Fibroblast of the aortic adventitia (primary cell): ENCODE measurements at places on chromosomes 1 and 21.

DNA sequence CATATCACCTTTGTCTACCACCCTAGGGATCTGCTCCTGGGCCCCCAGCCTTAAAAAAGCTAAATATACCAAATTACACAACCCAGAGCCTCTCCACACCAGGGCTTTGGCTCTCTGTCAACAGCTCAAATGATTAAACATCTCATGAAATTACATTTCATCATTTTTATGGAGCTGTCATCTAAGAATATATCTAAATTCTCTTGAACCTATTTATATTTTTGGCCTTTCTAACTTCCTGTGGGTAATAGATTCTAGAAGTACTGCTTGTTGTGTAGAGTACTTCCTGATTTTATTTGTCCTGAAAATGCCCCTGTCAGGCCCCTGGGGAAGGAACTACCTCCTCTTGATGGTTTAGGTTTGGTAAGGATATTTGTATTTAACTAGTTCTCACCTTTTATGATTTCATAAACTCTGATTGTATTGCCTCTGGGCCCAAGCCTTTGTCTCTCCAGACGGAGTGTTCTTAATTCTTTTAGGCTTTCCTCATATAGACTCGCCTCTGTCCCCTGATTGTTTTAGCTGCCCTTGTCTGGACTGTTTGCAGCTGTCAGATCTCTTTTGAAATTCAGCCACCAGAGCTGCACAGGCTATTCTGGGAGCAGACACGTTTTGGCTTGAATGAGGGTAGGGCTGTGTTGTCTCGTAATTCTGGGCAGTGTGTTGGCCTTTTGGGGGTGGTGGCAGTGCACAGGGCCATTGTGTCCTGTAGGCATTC is 16.6 kb downstream of the MYOG start:
- peak; percentile 28 for DNase-seq

DNA sequence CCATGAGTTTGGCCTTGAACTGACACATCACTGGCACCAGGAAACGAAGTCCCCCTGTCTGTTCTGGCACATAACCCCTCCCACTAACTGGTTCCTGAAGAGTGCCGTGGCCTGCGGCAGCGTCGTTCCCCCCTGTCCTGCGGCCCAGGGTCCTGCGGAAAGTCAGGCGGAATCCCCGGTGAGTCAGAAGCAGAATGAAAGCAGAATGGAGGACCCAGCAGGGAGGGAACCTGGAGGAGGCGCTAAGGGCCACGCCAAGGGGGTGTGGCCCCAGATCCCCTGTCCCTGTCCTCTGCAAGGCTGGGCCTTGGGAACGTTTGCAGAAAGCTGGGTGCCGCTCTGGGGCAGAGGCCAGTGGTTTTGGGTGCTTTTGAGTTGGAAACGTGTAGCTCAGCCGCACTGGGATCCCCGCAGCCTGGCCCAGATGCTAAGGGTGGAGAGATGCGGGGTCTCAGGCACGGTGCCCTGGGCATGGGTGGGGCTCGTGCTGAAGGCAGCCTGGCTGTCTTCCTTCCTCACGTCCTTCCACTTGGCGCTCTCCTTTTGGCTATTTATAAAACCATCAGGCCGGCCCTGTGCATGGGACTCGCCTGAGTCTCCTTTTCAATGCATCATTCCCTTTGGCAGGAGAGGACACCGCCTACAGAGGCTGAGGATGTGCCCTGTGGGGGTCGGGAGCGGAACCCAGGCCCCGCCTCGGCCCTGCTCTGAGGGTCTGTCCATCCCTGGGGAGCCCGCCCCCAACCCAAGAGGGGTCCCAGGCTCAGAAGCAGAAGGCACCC is 36.2 kb downstream of the TP73 start:
- peak; percentile 35 for DNase-seq

- DNase-seq, result no peak
These were observed 29.8 kb upstream of the BMP8B start for GRCh38 chr1:39818482-39818881.

DNA sequence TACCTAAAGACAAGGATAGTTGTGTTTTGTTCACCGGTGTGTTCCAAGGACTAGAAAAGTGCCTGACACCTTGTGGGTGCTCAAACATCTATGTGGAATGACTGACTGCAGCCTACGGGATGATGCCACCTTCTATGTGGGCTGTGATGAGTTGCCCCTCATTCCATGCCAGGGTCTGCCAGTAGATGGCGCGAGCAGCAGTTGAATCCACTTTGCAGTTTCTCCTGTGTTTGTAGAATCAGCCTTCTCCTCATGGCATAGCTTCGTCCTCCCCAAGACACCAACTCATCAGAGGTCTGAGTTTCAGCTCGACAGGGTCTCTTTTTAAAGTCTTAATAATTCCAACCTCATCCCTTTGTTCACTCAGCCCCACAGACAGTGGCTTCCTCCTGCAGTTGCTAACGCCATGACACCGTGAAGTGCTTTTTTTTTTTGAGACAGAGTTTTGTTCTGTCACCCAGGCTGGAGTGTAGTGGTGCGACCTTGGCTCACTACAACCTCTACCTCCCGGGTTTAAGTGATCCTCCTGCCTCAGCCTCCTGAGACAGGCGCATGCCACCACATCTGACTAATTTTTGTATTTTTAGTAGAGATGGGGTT is 133.7 kb downstream of the CAPN8 start:
- DNase-seq, result peak; percentile 35

GRCh38 chr1:70675737-70676156 is 264.7 kb downstream of the CTH start:
- DNase-seq, result no peak

DNA sequence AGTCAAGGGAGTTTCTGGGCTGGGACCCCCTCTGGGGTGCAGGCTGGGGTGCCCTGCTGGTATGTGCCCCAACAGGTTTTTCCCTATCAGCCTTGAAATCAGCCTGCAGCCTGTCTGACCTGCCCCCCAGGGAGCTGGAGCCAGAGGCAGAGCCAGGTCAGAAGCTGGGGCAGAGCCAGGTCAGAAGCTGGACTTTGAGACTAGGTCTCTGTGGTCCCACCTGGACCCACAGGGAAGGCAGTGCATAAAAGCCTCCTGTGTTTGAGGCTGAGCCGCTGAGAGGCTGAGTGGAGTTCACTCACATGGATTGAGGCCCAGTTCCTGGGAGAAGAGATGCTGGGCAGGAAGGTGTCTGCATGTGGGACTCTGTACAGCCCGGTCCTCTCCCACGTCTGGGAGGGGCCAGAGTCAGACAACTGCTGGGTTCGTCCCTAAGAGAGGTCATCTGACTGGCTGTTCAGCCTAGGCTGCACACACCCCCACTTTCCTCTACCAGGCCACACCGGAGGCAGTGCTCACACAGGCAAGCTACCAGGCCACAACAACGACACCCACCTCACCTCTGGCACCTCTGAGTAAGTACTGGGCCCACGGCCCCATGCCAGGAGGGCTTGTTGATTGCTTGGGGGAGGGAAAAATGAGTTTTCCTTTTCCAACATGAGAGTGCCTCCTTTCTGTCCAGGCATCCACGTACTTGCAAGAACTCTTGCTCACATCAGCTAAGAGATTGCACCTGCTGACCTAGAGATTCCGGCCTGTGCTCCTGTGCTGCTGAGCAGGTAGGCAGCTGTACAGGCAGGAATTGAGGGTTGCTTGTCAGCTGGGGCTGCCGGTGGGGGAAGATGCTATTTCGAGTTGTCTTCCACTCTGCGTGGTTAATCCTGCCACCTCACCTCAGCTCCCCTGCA is at the start of gene ANXA9:
Gene ANXA9 (plus strand): TSS at position 488 of the 908 bp plus-strand sequence. CDS start 814 bp downstream, outside the sequence.
- DNase-seq, result no peak

GRCh38 chr1:222918801-222919477 is 104.1 kb downstream of the DISP1 start:
- DNase-seq, result no peak

- DNase-seq, result no peak
These were observed 22.5 kb upstream of the GBP5 start for GRCh38 chr1:89295187-89295586.

DNA sequence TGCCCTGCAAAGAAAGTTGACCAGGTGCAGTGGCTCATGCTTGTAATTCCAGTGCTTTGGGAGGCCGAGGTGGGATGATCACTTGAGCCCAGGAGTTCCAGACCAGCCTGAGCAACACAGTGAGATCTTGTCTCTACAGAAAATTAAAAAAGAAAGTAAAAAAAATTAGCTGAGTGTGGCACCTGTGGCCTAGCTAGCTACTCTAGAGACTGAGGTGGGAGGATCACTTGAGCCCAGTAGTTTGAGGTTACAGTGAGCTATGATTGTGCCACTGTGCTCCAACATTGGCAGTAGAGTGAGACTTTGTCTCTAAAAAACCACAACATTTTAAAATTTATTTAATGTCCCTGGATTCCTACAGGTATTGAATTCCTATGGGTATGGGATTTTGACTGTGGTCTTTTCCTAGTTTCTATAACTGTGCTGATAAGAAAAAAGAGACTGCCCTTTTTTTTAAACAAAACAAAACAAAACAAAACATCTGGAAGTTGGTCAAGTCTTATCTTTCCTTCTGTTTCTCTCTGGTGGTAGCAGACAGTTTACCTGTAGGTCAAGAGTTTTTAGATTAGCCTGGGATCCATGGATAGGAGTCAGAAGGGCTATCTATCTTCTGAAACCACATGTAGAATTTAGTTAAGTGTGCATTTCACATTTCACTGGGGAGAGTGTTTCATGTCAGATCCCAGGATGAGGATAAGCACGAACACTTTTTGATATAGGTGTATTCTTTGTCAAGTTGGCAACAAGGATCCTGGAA is 18.8 kb downstream of the UCK2 start:
- no peak for DNase-seq

- no peak for DNase-seq
These were observed 9.9 kb upstream of the SLAMF1 start for GRCh38 chr1:160656737-160657136.

DNA sequence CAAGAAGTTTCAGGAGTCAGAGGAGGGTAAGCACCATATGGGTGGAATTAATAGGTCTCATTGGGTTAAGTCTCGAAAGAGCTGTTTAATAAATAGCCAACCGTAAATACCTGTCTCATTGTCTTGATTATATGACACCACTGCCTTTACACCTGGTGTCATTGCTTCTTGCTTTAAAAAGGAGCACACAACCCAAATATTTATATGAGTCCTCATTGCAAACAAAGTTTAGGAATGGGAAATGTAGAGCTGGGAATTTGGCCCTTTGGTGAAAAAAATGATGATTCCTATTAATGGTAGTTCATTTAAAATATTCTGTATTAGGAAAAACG is 2.1 kb downstream of the BACH1 start:
- DNase-seq, result no peak

GRCh38 chr1:54973205-54973921 is 7.1 kb upstream of the TMEM61 start:
- peak; percentile 59 for DNase-seq

DNA sequence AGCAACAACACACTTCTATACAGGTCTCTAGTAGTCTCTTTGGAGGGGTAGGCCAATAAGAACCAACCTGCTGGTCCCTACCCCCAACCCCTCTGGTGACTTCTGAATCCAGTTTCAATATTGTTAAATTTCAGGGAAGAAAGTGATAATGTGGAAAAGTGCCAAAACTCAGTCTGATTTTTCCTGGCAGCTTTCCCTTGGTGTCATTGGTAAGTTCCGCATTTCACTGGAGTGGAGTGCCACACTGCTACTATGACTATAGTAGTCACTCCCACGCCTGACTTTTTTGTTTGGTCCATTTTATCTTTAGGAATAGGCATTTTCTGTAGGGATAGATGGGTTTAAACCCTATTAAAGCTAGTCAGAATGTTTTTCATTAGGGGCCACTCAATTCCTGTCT is 5.7 kb upstream of the ARID1A start:
- no peak for DNase-seq

- no peak for DNase-seq
These were observed 250.8 kb downstream of the FOXD2 start for GRCh38 chr1:47688461-47689296.

GRCh38 chr1:119651133-119651532 is 3.1 kb upstream of the ZNF697 start:
- DNase-seq, result no peak

GRCh38 chr21:25890001-25890400 is 155.2 kb downstream of the GABPA start:
- DNase-seq, result no peak

DNA sequence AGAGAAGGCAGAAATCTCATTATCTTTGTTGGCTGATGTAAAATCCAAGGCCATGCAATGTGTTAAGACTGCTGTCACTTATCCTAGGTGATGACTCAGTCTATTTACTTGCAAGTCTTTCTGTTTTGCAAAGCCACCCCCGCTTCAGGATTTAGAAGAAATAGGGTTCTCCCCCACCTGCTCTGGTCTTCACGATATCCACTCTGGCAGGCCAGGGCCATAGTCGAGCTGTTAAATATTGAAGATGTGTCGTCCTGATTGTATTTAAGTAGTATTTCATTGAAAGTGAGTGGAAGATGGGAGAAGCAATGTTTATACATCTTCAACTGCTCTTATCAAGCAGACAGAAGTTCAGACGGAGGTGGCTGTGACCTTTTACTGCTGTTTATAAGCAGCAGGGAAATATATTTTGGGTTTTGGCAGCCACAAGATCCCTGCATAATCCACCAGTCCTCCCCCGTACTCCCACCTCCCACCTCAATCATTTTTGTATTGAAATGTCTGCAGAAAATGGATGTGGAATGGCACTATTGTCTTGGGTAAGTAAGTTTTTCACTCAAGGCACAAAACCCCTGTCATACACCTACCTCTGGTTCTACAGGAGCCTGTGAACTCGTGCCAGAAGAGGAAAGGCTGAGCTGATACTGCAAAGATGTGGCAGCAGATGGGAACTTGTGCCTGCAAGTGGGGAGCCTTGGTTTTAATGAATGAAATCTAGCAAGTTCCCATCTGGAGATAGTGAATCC is 117.4 kb downstream of the MRPS6 start:
- no peak for DNase-seq

GRCh38 chr1:43049481-43049880 is 90.8 kb upstream of the SLC2A1 start:
- peak; percentile 77 for DNase-seq

DNA sequence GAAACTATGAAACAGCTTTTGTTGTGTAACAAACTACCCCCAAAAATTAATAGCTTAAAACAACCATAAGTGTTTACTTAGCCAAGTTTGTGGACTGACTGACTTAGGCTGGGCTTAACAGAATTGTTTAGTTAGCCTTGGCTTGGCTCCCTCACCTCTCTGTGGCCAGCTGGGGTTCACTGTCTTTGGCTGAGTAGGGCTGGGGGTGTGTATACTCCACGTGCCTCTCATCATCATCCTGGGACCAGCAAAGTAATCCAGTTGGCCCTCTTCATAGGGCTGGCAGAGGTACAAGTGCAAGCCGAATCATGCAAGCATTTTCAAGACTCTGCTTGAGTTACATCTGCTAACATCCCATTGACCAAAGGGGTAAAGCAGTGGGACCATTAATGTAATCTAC is 252.3 kb downstream of the BRINP2 start:
- DNase-seq, result peak; percentile 7
